ENCODE measurements at places on chromosomes 3 and 15.
A peak's percentile ranks its signal among the peaks of the same experiment; 100 is the strongest.

DNA sequence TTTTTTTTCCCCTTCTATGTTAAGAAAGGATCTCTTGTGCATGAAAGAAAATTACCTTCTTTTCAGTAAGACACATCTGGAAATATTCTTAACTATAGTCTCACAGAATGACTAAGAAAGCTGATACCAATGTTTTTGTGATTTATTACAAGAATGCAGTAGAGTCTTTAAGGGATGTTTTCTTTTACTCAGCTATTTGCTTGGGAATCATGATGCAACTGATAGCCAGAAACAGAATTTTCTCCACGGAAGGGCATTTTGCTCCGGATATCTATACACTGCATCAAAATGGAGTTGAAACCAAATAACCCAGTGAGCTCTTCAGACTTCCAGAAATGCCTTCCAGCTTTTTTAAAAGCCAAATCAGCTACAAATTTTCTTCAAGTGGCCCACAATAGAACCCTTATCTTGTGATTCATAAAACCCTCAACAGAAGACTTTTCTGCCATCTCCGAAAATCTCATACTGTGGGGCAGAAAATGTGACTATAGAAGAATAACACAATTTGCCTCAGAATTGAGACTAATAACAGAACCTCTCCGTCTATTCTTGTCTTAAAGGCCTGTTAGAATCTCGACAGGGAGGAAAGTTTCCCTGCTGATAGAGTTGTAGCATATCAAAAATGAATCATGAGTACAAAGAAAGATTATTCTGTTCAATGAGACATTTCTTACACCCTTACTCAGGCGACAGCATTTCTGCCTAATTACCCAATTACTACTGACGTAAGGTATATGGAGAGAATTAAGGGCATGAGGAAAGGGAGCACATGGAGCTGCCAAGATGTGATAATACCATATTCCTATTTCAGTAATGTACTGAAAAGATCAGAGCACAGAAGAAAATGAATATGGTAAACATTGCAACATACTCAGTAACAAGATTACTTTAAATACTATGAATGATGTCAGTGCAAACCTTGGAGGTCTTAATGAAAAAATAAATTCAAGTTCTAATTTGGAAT, 900.1 kb downstream of the ROBO1 start:
- DNase-seq: no peak

GRCh38 chr15:57235186-57235585, 141.1 kb upstream of the CGNL1 start:
- DNase-seq: no peak

- no peak for DNase-seq
Measured at GRCh38 chr3:20648294-20648693, 462.3 kb upstream of the SGO1 start.

GRCh38 chr3:57727106-57727505, 29.0 kb upstream of the SLMAP start:
- no peak for DNase-seq

DNA sequence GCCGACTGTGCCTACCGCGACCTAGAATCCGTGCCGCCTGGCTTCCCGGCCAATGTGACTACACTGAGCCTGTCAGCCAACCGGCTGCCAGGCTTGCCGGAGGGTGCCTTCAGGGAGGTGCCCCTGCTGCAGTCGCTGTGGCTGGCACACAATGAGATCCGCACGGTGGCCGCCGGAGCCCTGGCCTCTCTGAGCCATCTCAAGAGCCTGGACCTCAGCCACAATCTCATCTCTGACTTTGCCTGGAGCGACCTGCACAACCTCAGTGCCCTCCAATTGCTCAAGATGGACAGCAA, 1.4 kb downstream of the ISLR start:
- no peak for DNase-seq

DNA sequence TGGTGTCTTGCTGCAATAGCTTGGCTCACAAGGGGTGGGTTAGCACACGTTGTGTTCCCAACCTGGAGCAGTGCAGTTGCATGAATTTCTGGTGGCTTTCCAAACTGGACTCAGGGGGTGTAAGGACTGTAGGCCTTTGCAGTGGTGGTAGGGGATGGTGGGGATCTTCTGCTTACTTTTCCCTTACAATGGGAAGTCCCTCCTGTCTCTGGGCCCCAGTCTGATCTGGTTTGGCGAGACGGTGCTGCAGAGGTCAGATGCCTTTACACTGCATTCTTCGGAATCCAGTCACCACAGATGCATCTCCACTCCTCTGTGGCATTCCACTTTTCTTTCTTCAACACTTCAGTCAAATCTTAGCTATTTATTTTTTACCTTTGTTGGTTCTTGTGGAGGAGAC, 132.1 kb downstream of the DOCK3 start:
- DNase-seq: no peak

DNA sequence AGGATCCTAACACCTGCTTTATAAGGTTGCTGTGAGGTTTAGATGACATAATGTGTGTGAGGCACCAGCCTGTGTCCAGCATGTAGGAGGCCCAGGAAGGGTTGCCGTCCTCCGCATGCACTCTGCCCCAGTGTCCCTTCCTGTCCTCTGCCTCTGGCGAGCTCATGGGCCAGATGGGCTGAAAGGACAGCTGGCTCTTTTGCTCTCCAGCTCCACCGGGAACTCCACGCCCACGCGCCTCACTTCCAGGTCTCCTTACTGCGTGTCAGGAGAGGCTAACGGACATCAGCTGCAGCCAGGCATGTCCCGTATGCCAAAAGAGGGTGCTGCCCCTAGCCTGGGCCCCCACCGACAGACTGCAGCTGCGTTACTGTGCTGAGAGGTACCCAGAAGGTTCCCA, 12.2 kb downstream of the MUC20 start:
- no peak for DNase-seq

GRCh38 chr15:62075595-62076277, 9.0 kb downstream of the C2CD4A start:
- no peak for DNase-seq

- no peak for DNase-seq
Measured at GRCh38 chr15:26615927-26616302, 157.0 kb downstream of the GABRB3 start.

- DNase-seq: no peak
Measured at GRCh38 chr15:49075881-49076280, 29.6 kb upstream of the SECISBP2L start.

GRCh38 chr3:71061037-71061436, 522.5 kb downstream of the FOXP1 start:
- no peak for DNase-seq

DNA sequence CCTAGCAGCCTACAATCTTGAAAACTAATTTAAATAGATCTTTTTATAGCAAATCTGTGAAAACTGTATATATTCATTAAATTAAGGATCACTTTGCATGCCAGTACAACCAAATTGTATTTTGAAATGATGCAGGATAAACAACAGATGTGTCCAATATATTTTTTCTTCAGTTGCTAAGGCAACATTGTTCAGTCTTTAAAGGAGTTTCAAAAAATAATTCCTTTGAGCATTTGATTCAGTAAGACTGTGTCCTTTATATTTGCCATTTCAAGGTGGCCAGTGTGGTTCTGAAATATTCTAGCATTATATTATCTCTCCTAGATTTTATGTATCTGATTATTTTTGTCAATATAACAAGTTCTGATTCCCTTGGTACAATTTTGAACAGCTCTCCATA, 254.7 kb downstream of the PLOD2 start:
- DNase-seq: no peak

DNA sequence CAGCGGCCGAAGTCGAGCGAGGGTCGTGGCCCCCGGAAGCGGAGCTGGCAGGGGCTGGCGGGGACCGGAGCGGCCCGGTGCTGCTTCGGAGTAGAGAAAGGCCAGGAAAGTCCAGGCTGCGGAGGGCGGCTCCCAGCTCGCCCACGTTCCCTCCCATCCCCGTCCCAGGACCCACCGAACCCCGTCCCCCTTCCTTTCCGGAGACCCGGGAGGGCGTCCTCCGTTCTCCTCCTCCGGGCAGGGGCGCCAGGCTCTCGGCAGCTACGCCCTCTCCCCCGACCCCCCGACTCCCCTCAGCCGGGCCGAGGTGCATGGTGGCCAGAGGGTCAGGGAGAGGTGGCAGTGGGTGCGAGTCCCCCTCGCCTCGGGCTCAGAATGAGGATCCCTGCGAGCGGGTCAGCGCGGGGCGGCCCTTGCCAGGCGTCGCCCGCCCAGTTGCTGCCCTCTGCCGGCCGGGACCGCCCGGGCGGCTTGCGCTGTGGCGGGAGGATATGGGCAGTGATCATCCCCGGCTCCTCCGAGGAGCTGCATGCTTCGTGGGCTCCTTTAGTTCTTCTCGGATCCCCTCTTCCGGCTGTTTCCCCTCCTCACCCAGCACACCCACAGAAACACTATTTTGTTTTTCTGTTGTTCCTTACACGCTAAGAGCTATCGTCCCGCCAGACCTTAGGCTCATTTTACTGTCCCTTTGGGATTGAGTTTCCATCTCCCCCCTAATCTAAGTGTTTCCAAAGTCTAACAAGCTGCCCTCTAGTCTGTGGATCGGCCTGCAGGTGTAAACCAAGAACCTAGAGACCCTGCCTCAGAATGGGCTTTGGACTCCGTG, 744 bp upstream of the ALDH1A2 start:
- DNase-seq: peak; percentile 70

- DNase-seq: no peak
Measured at GRCh38 chr3:32105291-32106131, 909 bp upstream of the GPD1L start.

- no peak for DNase-seq
Measured at GRCh38 chr3:120137548-120137947, 43.3 kb upstream of the GSK3B start.

DNA sequence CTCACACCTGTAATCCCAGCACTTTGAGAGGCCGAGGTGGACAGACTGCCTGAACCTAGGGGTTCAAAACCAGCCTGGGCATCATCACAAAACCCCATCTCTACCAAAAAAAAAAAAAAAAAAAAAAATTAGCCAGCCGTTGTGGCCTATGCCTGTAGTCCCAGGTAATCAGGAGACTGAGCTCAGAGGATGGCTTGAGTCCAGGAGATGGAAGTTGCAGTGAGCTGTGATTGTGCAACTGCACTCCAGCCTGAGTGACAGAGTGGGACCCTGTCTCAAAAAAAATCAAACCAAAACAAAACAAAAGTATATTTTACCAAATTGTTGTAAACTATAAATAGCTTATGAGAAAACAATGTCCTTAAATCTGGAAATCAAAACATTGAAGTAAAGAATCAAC, 34.7 kb upstream of the UBP1 start:
- no peak for DNase-seq

GRCh38 chr3:29186131-29186599, 94.7 kb upstream of the RBMS3 start:
- DNase-seq: no peak

- no peak for DNase-seq
Measured at GRCh38 chr15:31295658-31296057, 31.0 kb upstream of the KLF13 start.

- DNase-seq: no peak
Measured at GRCh38 chr3:66592016-66592761, 91.4 kb upstream of the LRIG1 start.

- no peak for DNase-seq
Measured at GRCh38 chr3:26102376-26102775, 312.5 kb downstream of the OXSM start.

Measured in stimulated activated effector memory CD8-positive, alpha-beta T cell treated with anti-CD3 and anti-CD28 coated beads, Interleukin-12 subunit alpha, Interleukin-12 subunit beta, amount 100 ng/mL, for 72 hours (primary cell).